Left colon (tissue), 2 donors: ENCODE measurements at places on chromosomes 2 and 18. TPM values are rescaled to one million over a fixed set of nuclear protein-coding genes. Genes with fewer than 3 reads are reported as not detected.

The SH2D6 gene
- total RNA-seq: 6.3 TPM

The GGCX gene
- total RNA-seq: 27.8 TPM

The NEU2 gene
- not detected for total RNA-seq

- DNase-seq: no peak
Measured at GRCh38 chr2:119316066-119316465, 50.6 kb downstream of the C2orf76 start.

GRCh38 chr2:196260546-196260945 is 89.2 kb upstream of the STK17B start:
- no peak for DNase-seq

GRCh38 chr18:76495006-76495370 is at the start of gene ZNF516:
Gene ZNF516 (minus strand): TSS chr18:76495242. CDS start chr18:76443054, 52,188 bp downstream.
- no peak for DNase-seq

GRCh38 chr2:223222397-223222796 is 170.4 kb downstream of the KCNE4 start:
- no peak for DNase-seq

DNA sequence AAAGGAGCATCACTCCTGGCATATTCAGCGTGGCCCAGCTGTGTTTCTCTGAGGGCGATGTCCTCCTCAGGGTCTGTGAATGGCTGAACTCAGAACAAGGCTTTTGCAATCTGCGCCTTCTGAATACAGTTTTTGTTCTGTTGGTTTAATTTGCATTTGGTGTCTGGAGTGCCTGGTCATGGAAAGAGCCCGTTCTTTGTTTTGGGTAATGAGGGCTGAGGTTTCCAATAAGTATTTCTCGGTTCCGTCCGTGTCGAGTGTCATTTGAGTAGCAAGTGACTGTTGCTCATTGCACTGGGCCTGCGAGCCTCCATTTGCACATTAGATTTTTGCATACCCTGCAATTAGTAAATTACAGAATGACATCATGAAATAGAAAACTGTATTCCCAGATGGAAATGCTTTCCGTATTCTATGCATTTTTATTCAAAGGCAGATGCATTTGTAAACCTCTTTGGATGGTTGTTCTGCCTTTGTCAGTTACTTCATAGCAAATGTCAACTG is 57.3 kb downstream of the NEDD4L start:
- DNase-seq: no peak
